ENCODE measurements at places on chromosomes 3 and 15.

DNA sequence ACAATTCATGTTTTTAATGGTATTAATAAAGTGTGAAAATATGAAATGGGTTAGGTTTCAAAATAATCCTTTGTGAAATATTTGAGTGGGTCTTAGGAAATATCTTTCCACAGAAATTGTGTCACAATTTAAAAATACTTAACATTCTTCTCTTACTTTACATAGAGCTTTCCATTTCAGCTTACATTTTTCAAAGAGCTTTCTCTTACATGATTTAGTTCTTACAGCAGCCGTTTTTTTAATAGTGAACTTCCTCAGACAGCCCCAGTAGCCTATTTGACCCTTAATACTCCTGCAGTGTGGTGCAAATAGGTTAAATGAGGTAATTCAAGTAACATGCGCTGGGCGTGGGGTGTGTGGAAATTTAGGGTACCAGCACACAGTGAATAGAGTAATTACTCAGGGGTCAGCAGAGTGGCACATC, 21.8 kb downstream of the P2RY12 start:
- DNase-seq = no peak

- DNase-seq = no peak
These were observed 32.2 kb downstream of the HGD start for GRCh38 chr3:120649830-120650233.

GRCh38 chr3:150495149-150495548, 51.1 kb downstream of the SERP1 start:
- DNase-seq = no peak

GRCh38 chr15:85477061-85477460, 96.7 kb downstream of the AKAP13 start:
- DNase-seq = no peak

DNA sequence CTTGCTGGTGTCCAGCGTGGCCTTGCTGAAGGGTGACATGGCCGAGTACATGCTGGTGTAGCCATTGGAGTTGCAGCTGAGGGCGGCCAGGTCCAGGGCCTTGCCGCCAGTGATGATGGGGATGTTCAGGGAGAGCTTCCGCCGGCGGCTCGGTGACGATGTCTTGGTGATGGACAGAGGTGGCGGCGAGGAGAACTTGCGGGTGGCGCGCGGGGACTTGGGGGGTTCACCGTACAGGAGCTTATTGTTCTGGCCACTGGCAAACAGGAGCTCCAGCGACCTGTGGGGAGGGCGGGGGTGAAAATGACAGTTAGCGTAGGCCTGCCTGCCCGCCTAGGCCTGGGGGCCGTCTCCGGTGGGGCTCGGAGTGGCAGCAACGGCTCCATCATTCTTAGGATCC, 59.0 kb upstream of the CTSH start:
- DNase-seq = no peak

DNA sequence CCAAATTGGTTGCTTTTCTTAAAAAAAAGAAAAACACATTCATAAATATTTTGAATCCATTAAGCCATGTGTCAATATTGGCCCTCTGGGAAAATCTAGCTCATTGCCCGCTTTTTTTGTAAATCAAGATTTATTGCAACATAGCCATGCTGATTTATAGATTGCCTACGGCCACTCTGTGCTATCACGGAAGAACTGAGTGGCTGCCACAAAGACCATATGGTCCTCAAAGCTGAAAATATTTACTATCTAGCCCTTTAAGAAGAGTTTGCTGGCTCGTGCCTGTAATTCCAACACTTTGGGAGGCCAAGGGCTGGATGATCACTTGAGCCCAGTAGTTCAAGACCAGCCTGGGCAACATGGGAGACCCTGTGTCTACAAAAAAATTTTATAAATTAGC, 45.9 kb downstream of the IL5RA start:
- DNase-seq = no peak

DNA sequence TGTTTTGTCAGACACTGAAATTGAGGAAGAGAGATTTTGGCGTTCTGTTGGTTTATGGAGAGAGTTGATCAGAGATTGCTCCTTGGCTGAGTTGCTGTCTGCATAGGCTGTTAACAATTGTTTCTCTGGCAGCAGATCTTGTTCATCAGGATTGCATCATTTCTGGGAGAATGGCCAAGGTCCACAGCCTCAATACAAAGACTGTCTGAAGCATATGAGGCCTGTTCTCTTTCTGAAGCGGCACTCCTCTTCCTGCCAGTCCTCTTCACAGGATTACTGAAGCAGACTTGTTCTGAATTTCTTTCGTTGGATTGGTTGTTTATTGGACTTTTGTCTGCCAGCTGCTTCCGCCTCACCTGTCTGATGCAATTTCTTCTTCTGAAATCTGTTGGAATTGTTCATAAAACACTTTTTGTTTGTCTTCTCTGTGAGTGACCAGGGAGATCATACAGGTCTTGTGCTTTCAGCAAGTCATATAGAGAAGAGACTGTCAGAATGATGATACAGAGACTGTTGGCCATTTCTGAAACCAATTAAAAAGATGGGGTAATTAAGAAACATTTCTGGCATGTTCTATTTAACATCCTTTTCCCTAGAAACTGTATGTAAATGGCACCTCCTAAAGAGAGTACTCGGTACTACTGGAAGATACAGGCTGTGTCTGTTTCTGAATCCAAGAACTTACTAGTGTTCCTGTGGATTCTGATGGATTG, 25.5 kb downstream of the SETD5 start:
- DNase-seq = peak; percentile 85

DNA sequence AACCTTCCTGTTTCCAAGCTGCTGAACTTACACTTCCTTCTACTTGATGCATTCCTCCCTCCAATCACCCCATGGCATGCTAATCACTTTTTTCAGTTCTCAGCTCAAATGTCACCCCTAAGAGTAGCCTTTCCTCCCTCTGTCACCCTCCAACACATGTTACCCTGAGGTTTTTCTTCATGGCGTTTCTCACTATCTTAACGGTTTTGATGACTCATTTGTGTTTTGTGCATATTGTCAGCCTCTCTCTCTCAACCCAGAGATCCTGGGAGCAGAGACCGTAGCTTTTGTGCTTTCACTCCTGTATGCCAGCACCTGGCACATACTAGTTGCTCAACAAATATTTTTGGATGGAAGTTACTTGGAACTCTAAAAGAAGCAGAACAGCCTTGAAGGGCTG, 24.5 kb downstream of the LRRC3B start:
- DNase-seq = no peak

GRCh38 chr15:78077871-78078210, 330 bp upstream of the TBC1D2B start:
- DNase-seq = no peak

DNA sequence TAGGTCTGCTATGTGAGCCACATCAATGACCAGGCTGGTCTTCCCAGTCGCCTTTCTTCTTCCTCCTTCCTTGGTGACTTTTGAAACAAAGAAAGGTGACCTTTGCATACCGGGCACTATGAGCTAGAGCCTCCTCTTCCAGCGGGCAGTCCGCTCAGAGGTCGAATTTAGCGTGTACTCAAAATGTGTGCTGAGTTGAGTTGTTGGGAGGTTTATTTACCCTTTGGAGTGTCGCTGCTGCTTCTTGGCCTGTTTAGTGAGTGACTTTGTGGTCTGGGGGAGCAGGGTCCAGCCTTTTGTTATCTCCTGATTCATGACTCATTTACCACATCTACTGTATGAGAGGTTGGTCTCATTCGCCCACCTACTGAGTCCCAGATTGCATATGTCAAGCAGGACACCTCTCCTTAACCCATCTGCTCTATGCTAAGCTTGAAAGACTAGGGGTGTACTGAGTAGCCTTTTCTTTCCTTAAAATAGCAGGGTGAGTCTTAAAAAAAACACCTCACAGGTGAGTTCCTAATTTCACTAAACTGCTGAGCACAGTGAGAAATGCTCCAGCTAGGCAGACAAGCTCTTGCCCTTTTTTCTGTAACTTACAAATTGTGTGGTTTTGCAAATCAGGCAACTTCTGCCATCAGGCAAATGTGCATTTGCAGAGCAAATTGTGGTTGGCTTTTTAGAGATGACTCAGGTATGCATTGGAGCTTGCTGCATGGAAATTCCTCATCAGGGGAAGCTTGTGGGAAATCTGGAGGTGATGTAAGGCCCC, 3.2 kb upstream of the SIAH2 start:
- DNase-seq = no peak

DNA sequence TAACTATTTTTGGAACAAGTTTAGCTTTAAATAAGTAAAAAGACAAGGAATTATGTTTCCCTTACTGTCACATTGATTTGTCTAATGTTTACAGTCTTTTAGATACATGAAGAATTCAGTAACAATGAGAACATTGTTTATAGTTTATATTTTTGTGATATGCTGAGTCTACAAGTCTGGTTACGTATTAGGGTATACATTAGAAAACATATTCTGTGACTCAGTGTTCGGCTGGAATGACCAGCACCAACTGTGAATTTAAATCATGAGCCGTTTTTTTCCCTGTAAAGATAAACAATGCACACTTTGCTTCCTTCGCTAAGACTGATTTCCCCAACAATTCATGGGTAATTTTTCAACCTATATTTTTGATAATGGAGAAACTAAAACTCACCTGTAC, 131.5 kb downstream of the DUT start:
- no peak for DNase-seq

Measured in AG04449 (cell line).